ENCODE measurements at places on chromosomes 7 and 10.

DNA sequence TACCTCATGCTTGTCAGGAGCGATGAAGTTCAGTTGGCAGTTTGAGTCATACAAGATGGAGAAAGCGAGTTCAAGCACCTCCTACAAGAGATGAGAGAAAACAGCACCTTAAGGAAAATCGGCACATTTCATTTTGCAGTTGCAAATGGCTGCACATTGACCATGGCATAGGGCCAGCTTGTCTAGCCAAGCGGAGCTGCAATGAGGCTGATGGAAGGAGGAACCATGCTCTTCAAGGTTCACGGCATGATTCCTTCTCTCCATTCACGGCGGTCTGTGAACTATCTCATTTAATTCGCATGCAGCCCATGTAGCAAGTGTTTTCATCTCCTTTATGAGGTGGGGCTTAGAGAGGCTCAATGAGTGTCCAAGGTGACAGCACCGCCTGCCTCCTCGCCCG lies 137.4 kb upstream of the AOAH start:
- no peak for DNase-seq

DNA sequence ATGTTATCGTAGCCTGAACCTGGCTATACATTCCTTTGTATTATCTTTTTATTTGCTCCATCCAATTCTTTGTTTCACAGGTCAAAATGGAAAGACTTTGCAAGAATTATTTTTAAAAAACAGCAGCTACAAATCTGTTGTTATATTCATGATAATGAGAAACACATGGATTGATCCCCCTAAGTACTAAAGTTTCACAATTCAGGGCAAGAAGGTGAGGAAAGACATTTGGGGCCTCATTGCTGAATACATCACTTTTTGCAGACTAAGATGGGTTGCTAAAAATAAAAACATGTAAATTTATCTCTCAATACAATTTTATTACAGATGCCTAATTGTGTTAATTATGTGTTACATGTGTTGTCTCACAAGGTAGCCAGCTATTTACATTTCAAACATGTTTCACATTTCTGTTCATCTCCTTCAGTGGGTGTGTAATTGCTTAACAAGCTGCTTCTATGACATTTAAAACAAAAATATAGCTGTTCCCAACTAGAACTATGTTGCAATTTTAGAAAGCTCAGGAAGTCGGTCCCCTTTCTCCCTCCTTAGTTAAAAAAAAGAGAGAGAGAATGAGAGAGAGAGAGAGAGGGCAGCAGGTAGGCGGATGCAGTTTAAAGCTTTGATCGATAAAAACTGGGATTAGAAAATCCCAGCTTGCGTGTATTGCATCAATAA lies 606.3 kb upstream of the FZD8 start:
- no peak for DNase-seq

DNA sequence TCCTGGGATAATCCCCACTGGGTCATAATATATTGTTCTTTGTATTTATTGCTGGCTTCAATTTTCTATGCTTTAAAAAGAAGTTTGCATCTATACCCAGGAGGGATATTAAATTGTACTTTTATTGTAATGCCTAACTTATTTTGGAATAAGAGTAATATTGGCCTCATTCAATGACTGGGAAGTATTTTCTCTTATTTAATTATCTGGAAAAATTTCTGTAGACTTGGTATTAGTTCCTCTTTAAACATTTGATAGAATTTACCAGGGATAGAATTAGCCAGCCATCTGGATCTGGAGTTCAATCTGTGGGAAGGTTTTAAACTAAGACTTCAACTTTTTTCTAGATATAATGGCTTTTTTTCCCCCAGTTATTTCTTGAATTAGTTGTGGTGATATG lies 115.2 kb upstream of the ZNF32 start:
- DNase-seq = no peak

DNA sequence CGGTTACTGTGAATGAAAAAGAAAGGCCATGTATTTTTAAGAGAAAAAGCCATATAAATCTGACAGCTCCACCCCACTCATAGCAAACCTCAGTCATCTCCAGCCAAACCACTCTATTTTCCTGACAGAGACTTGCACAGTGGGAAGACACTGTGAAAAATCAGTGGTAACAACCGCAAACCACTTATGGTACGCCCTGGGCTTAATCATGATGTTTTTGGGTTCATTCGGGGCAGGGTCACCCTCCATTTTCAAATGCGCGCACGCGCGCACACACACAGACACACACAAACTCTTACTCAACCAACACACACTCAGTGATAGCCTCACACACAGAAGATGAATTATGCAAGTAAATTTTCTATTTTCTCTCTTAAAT lies 82.1 kb upstream of the HPS1 start:
- no peak for DNase-seq

DNA sequence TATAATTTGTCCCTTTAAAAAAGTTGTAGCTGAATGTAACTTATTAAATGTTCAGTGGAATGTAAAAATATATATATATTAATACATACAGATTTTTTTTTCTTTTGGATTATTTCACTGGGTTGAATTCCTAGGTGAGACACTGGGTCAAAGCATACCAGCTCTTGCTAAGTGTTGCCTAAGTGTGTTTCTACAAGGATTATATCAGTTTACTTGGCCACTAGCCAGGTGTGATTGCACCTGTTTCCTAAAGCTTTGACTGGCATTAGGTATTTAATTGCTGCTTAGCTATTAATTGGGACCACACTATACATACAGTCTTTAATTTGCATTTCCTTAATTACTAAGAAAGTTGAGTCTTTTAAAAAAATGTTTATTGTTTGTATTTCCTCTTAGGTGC lies 5.5 kb upstream of the ELOVL3 start:
- DNase-seq = peak; percentile 50

DNA sequence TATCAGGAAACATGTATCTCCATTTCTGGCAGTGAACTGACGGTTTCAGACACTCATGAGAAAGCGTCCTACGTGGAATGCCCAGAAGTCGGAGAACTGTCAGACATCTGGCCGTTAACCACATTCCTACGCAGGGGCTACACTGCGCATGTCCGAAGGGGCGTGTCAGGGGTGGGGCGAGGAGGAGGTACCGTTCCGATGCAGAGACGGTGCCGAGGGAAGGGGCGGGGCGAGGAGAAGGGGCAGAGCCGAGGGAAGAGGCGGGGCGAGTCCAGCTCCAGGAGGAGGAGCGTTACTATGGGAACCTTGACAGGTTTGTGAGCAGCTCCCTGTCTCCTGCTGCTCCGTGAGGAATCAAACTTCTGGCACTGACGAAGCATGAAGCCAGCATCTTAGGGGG lies 366.9 kb upstream of the NUPR2 start:
- no peak for DNase-seq

DNA sequence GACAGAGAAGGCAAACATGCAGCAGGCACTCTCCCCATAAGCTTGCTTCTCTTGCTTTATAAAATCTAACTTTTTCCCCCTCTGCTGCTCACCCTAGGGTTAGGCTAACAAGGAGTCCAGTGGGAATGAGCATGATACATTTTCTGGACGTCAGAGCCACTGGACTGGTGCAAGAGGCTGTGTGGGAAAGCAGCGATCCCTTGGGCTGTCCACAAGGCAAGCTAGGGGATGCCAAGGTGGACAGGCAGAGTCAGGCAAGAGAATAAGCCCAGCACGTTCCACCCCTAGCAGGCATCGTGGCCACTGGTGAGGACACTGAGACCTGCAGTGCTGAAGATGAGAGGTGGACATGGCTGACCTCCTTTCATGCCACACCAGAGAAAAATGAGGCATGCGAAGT lies 290.9 kb upstream of the ZMIZ1 start:
- DNase-seq = no peak

GRCh38 chr10:8428654-8429053 lies 374.2 kb downstream of the GATA3 start:
- DNase-seq = no peak

GRCh38 chr10:52652431-52653262 lies 119.9 kb downstream of the MBL2 start:
- DNase-seq = no peak

DNA sequence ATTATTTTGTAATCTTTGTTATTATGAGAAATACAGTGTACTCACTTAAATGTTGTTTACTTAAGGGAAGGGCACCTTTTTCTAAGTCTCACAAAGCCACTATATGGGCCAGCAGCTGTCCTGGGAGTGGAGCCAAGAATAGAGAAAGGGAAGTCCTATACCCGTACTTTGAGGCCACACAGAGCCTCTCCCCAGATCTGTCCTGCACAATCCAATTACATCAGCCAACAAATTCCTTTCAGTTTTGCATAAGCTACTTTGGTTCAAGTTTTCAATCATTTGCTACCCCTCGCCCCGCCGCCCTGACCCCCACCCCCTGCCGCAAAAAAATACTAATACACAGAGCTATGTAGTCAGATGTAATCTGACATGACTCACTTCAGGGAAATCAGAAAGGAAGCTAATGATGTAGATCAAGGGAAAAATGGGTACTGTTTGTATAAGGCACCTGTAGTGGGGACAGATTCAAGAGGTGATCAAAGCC lies 297.4 kb upstream of the NEBL start:
- DNase-seq = no peak

- no peak for DNase-seq
These were observed 35.8 kb downstream of the CAMK2B start for GRCh38 chr7:44289341-44290251.

DNA sequence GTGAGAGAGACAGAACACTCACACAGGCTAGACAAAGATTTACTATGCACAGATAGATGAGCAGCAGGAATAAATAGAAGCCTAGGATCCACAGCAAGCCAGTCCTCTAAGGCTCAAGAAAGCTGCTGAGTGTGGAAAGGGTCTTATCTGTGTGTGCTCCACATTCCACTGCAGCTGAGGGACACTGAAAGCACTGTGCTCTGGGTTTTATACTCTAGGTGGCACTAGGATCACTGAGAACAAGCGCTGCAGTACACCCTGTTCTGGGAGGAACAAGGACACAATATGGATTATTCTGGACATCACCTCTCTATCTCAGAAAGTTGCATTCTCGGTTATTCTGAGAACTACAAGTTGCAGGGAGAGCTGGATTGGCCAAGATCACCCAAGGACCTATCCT lies 4.9 kb upstream of the KLHL7 start:
- no peak for DNase-seq

- DNase-seq = no peak
These were observed 163.3 kb downstream of the RPS24 start for GRCh38 chr10:78196964-78197363.

- no peak for DNase-seq
These were observed 21.6 kb upstream of the PSMG3 start for GRCh38 chr7:1591396-1591795.

DNA sequence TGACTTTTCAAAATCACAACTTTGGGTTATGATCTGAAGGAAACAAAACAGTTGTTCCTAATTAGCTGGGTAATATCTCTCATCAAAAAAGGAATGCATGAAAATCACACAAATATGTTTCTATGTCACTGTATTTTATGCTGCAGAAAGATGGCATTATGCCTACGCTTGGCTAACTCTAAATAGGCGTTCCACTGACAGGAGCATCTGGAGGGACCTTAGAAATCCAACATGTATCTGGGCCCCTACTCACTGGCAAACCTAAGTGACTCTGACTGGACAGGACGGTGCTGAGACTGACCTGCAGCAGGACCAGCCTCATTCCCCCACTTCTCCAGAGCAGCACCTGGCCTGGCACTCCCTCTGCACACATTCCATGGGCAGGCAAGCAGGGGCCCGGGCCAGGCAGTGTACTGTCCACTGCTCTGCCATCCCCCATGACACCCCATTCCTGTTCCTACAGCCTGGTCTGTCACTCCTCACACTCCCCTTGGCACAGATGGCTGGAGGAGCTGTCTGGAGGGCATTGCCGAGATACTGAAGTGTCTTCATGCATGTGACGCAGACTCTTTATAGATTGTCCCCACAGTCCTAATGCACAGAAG lies 2.6 kb upstream of the MYL7 start:
- DNase-seq = no peak

DNA sequence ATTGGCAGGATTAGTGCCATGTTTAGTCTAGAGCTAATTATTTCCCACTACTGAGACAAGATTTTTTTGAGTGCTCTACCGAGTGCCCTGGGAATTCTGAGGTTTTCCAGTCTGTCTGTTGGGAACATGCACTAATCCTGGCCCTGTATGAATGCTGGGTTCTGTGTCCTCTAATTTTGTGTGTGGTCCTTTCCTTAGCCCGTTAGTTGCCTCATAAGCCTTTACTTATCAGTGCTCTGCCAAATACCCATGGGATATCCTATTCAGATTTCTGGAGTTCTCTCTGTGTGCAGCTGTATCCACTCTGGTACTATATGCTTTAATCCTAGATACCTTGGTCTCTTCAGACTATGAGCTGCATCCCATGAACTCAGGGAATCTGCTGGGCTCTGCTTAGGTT lies 13.1 kb downstream of the CSGALNACT2 start:
- no peak for DNase-seq

GRCh38 chr10:103282961-103283360 lies 6.0 kb downstream of the INA start:
- no peak for DNase-seq

DNA sequence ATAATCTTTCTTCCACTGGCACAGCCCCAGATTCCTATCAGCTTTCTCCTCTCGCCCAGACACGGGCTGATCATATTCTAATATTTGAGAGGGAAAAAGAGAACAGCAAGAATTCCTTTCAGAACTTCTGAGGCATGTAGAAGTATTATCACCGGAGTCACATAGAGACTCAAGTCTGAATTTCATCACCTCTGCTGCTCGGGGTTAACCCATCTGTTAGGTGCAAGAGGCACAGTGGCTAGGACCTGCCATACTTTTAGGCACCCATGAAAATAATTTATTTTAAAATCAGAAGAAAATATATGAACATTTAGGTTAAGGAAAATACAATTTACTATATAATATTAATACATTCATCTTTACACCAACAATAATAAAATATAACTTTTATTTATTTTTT lies 21.0 kb downstream of the PANK1 start:
- DNase-seq = no peak

DNA sequence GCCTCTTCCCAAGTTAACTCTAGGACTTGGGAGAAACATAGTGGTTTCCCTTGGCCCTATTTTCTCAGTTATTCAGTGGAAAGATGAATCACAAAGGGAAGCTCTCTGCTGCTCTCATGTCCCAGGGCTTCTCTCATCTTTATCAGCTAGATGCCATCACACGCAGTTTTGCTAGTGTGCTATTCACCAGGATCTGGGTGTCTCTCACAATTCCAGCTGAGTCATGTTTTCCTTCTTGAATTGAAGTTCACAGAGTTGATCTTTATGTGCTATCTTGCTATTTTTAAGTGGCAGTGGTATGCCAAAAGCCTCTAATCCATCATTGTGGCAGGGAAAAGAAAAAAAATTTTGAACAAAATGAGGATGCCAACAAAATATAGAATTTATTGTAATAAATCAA lies 101.3 kb downstream of the TWIST1 start:
- no peak for DNase-seq

- no peak for DNase-seq
These were observed 17.7 kb downstream of the AIFM2 start for GRCh38 chr10:70114902-70115301.

GRCh38 chr7:90749774-90750173 lies 153.7 kb downstream of the CDK14 start:
- no peak for DNase-seq

Data from NCI-H2029 (cell line).